Mesendoderm (in vitro differentiated cells): ENCODE measurements at places on chromosomes 1 and 21.

GRCh38 chr1:224774378-224774777 lies 155.1 kb upstream of the DNAH14 start:
- no peaks in the 10 kb centered on the region for H3K36me3 ChIP-seq
- H3K4me1 ChIP-seq, result no peaks in the 10 kb centered on the region
- no peak overlapping the region for H3K4me3 ChIP-seq
- H3K27ac ChIP-seq, result no peak overlapping the region

DNA sequence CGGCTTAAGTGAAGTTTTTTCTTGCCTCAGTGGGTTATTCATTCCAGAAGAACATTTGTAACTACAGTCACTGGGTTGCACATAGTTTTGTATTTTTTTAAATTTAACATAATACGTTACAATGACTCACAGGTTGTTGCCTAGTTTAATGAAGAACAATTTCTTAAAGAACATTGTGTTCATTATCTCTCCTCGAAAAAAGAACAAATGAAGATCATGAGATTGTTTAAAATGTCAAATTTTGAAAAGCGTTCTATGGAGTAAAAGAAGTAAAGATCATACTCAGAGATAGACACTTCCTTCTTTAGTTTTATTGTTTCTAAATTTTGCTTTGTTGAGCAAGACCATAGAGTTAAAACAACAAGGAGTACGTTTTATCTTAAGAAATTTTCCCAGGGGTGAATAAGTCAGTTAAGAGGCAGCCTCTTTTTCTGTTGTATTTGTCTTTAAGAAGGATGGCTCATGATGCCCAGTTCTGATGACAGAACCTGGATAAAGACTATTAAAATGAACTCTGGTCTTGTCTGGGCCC lies 10.5 kb upstream of the SLAMF1 start:
- H3K36me3 ChIP-seq, result no peaks in the 10 kb centered on the region
- peaks cover 14% of the 10 kb centered on the region for H3K4me1 ChIP-seq
- no peak overlapping the region for H3K4me3 ChIP-seq
- no peak for DNase-seq
- peak overlapping the region; percentile 92 for H3K27ac ChIP-seq

DNA sequence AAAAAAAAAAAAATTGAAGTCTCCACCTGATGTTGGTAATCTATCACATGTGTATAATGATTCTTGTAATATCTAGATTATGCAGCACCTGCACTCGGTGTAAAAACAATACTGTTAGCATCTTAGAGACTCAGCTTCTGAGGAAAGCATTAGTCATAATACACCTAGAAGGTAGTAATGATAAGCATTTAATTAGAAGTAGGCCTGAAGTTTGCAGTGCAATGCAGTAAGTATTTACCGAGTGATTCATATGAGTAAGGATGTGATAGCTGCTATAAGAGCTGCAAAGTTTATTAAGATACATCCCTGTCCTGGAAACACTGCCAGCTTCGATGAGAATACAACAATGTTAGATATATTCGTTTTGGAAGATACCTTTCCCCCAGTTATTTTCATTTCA lies 196.4 kb downstream of the GREM2 start:
- H3K4me3 ChIP-seq, result no peak overlapping the region
- no peaks in the 10 kb centered on the region for H3K36me3 ChIP-seq
- no peak for DNase-seq
- H3K4me1 ChIP-seq, result no peaks in the 10 kb centered on the region
- H3K27ac ChIP-seq, result no peak overlapping the region

DNA sequence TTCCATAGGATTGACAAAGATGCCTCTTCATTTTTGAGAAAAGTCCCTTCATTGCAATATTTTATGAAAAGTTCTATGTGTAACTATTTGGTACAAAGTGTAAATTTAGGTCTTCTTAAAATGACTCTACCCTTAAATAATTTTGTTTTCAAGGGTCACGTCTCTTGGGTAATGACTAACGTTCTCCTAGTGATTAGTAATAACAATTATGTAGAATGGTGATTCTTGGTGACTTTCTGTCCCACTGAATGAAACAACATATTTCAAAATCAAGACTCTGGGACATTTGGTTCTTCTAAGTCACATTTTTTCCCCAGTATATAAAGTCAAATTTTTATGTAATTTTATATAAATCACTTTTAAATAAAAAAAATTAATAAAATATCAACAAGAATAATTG lies 277.5 kb upstream of the ADAMTS5 start:
- H3K27me3 ChIP-seq, result no peaks in the 10 kb centered on the region
- no peak overlapping the region for H3K27ac ChIP-seq
- no peaks in the 10 kb centered on the region for H3K4me1 ChIP-seq
- no peak overlapping the region for H3K4me3 ChIP-seq

- no peaks in the 10 kb centered on the region for H3K36me3 ChIP-seq
- no peak overlapping the region for H3K4me3 ChIP-seq
- H3K27me3 ChIP-seq, result no peaks in the 10 kb centered on the region
- H3K4me1 ChIP-seq, result peaks cover 2% of the 10 kb centered on the region
- no peak overlapping the region for H3K27ac ChIP-seq
Observed at GRCh38 chr1:175203570-175204068, 11.0 kb upstream of the KIAA0040 start.

GRCh38 chr1:170215072-170215885 lies 69.5 kb downstream of the NTMT2 start:
- DNase-seq, result no peak
- no peaks in the 10 kb centered on the region for H3K27me3 ChIP-seq
- no peaks in the 10 kb centered on the region for H3K4me1 ChIP-seq
- H3K27ac ChIP-seq, result no peak overlapping the region
- H3K4me3 ChIP-seq, result no peak overlapping the region

GRCh38 chr1:46489638-46490405 lies at the start of gene DMBX1:
DMBX1 (plus strand) TSS chr1:46489836; CDS start chr1:46507011, 17,175 bp downstream.
- H3K27me3 ChIP-seq, result peaks cover 84% of the 10 kb centered on the region
- H3K4me3 ChIP-seq, result no peak within 1 kb of the TSS

- H3K4me1 ChIP-seq, result peaks cover 2% of the 10 kb centered on the region
- H3K4me3 ChIP-seq, result no peak overlapping the region
- no peak overlapping the region for H3K27ac ChIP-seq
- no peak for DNase-seq
- H3K27me3 ChIP-seq, result no peaks in the 10 kb centered on the region
- H3K36me3 ChIP-seq, result no peaks in the 10 kb centered on the region
Observed at GRCh38 chr1:223143537-223144248, 645 bp upstream of the TLR5 start.

DNA sequence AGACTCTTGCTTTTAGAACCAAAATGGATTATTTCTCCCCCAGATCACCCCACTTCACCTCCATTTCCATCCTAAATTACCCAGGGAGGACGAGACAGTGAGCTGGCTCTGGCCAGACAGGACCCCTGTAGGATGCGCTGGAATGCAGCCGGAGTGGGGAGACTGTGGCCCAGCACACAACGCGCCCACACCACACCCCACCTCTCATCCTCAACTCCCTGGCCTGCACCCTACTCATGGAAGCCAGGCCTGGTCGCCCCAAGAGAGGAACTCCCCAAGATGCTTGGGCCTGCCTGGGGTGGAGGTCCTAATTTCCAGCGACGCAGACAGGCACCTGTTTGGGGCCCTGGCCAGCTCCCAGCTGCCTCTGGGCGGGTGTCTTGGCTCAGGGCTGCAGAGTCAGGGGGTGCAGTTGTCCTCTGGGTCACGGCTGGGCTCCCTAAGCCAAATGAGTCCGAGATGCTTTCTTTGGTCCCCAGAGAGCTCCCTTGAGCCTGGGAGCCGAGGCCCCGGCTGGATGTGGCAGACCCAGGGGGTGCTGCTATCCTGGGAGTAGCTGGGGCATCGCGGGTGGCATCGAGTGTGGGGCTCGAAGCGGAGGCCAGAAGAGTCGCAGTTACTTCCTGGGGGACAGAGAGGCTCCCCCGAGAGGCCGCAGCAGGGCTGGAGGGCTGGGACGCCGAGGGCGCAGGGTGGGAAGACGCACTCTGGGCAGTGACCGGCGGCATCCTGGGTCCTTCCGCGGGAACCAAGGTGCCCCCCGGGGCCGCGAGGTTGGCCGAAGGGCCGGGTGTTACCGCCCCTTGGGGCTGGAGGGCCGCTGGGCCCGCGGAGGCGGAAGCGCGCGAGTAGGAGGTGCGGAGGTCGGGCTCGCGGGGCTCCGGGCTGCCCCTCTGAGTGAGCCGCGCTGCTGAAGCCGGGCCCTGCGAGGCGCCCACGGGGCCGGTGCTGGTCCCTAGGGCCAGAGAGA lies 10.4 kb downstream of the CLEC20A start:
- no peak overlapping the region for H3K27ac ChIP-seq
- no peak for DNase-seq
- H3K4me3 ChIP-seq, result no peak overlapping the region
- H3K27me3 ChIP-seq, result no peaks in the 10 kb centered on the region
- no peaks in the 10 kb centered on the region for H3K4me1 ChIP-seq

- no peak overlapping the region for H3K4me3 ChIP-seq
- no peaks in the 10 kb centered on the region for H3K4me1 ChIP-seq
- H3K27me3 ChIP-seq, result no peaks in the 10 kb centered on the region
- no peak for DNase-seq
Observed at GRCh38 chr1:116138277-116138792, 27.1 kb downstream of the MAB21L3 start.

DNA sequence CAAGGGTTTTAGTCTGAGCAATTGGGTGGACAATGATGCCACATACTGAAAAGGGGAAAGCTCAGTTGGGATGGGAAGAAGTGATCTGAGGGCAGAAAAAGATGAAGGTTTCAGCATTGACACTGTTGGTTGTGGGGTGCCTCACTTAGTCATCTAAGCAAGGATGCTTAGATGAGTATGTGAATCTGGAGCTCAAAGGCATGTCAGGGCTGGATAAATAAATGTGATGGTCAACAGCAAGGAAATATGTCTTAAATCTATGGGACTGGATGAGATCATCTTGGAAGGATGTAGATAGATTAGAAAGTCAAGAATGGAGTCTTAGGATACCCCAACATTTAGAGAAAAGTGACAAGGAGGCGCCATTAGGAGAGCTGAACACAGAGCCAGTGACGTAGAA lies 114.6 kb downstream of the ZBTB18 start:
- H3K4me1 ChIP-seq, result peaks cover 8% of the 10 kb centered on the region
- no peak overlapping the region for H3K27ac ChIP-seq
- DNase-seq, result no peak
- H3K36me3 ChIP-seq, result no peaks in the 10 kb centered on the region
- H3K27me3 ChIP-seq, result no peaks in the 10 kb centered on the region

GRCh38 chr1:22117238-22117637 lies 25.7 kb downstream of the WNT4 start:
- DNase-seq, result no peak
- no peaks in the 10 kb centered on the region for H3K27me3 ChIP-seq
- H3K27ac ChIP-seq, result no peak overlapping the region
- H3K4me1 ChIP-seq, result peaks cover 4% of the 10 kb centered on the region
- peaks cover 2% of the 10 kb centered on the region for H3K36me3 ChIP-seq

GRCh38 chr1:167216809-167217208 lies 3.9 kb upstream of the POU2F1 start:
- H3K27me3 ChIP-seq, result no peaks in the 10 kb centered on the region
- H3K4me1 ChIP-seq, result peaks cover 2% of the 10 kb centered on the region
- no peak for DNase-seq
- no peaks in the 10 kb centered on the region for H3K36me3 ChIP-seq

- H3K4me3 ChIP-seq, result no peak overlapping the region
- no peak overlapping the region for H3K27ac ChIP-seq
- DNase-seq, result no peak
Observed at GRCh38 chr1:221937155-221937953, 195.5 kb upstream of the DUSP10 start.

DNA sequence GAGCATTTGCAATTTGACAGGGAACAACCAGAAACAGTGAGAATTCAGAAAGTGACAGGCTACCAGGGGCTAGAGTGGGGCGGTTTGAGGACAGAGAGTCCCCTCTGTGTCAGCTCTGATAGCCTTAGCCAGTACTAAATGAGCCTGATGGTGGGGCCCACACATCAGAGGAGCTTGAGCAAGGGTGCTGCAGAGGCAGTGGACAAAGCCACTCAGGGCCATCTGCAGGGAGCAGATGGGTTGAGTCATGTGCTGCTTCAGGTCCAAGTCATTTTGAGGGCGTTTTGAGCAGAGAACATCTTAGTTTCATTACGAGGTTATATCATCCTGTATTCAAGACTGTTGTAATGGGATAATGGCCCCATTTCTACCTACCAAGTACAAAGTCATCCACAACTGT lies 7.7 kb downstream of the LRRC52 start:
- H3K27ac ChIP-seq, result no peak overlapping the region
- H3K27me3 ChIP-seq, result no peaks in the 10 kb centered on the region
- no peaks in the 10 kb centered on the region for H3K36me3 ChIP-seq
- no peak overlapping the region for H3K4me3 ChIP-seq

DNA sequence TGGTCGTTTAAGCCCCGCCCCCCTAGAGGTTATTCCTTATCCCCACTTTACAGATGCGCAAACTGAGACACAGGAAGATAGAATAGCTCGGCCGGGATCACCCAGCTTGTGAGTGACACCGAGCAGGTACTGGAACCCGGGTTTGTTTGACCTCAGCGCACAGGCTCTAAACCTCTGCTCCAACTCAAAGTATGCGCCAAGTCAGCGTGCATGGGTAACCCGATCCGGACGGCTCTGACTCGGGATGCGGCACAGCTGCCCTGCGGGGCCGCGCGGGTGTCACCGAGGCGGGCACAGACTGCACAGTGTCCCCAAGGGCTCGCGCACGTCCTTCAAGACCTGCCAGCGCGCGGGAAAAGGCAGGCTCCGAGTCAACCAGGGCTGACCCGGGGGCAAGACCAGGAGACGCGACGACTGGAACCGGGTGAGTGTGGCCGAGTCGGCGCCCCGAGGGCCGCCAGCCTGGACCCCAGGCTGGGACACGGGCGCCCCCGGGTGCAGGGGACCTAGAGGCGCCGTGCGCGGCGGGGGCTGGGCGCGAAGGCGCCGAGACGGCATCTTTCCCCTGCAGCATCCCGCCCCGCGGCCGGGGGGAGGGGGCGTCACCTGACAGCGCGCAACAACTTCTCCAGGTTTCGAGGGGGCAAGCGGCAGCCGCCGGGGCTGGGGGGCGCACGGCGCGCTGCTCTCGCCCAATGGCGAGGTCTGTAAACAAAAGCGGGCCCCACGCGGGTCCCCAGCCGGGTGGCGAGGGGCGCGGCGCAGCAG lies 101.9 kb upstream of the SOD1 start:
- H3K27me3 ChIP-seq, result no peaks in the 10 kb centered on the region
- peaks cover 23% of the 10 kb centered on the region for H3K4me1 ChIP-seq
- H3K4me3 ChIP-seq, result peak overlapping the region; percentile 83

GRCh38 chr21:43300496-43301408 lies 126.2 kb downstream of the SIK1 start:
- H3K4me1 ChIP-seq, result no peaks in the 10 kb centered on the region
- H3K4me3 ChIP-seq, result no peak overlapping the region
- H3K27me3 ChIP-seq, result no peaks in the 10 kb centered on the region
- H3K27ac ChIP-seq, result no peak overlapping the region
